ENCODE measurements at places on chromosomes 4 and X.

GRCh38 chrX:109281483-109282275 is 200.2 kb downstream of the GUCY2F start:
- no peak for DNase-seq

DNA sequence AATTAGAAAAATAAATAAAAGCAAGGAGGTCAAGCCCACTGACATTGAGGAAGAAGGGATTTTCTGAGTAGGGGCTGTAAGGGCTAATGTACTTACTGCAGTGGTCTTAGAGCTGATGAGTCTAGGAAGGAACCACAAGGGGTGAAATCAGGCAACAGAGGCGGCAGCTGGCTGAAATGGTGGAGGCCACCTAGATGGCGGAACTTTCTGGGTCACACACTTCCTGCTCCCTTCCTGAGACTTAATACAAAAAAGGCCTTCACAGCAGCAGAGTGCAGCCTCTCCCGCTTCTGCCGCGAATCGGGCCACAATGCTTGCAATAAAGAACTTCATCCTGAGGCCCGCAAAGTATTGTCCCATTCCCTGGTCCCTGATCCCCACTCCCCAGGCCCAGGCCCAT is 15.4 kb downstream of the SNX12 start:
- DNase-seq = no peak

GRCh38 chrX:3204606-3205005 is 141.8 kb downstream of the MXRA5 start:
- no peak for DNase-seq

GRCh38 chrX:136339702-136340101 is 38.9 kb downstream of the ADGRG4 start:
- DNase-seq = no peak

DNA sequence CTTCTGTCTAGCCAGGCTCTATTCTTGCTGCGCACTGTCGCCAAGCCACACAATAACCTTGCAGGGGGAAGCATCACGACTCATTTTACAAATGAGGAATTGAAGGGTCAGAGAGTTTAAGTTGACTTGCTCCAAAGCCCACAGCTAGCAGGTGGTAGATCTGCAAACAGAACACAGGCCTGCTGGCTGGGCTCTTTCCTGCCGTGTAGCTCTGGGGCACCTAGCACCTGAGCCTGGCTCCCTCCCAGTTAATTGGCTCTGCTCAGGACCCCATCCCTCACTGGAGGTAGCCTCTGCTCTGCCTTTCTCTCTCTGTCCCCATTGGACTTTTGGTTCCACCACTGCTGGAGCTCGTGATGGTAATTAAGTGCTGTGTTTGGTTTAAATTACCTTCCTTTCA is 98.5 kb downstream of the NSUN7 start:
- DNase-seq = no peak

DNA sequence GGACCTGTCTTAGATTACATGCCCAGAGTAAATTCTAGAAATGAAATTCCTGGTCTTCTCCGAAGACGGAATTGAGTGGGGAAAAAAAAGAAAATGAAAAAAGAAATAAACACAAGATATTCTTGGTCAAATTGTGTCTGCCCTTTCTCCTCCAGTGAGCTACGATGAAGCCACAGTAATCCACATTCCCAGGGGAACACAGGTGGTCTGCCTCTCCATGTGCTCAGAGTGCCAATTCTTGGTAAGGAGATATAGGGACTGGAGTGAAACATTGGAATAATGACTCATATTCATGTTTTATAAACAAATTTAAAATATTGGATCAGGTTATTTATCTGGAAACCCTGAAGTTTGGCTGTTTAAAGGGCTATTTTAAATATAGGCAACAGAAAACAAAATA is 54.2 kb upstream of the MGST2 start:
- DNase-seq = no peak

DNA sequence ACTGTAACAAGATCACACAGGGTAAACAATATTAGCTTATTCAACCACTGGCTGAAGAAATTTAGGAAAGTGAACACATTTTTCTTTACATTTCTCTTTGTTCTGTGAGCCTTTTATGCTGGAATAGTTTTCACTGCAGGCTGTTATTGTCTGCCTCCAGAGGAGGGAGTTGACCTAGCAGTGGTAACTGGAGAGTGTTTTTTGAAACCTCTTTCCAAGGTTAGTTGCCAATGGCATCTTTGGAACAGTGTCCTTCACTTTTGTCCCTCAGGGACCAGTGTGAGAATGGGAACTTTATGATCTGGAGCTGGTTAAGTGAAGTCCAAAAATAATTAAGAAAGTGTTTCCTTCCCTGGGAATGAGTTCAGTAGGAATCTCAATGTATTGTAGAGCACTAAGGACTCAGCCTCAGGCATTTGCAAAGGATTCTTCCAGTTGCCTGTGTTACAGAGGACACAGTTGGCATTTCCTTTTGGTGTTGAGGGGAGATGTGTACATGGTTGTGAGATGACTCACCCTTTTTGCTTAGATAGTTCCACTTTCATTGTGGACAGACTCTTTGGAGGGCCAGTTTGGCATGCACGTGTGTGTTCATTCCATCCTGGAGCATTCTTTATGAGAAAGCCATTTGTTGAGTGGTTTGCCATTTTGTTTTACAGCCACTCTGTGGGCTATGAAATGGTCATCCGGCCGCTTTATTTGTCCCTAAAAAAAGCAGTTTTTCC is 61.3 kb downstream of the AR start:
- DNase-seq = peak; percentile 67

DNA sequence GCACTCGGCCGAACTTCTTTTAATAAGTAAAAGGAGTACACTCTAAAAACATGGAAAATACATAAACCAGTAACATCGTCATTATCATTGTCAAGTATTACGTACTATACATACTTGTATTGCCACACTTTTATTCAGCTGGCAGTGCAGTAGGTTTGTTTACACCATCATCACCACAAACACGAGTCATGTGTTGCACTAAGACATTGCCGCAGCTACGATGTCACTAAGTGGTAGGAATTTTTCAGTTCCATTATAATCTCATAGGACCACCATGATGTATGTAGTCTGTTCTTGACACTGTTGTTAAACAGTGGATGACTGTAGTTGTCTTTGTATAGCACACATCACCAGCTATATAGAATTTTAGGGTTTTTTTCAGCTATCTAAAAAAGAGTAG is 48.0 kb upstream of the TMEM131L start:
- no peak for DNase-seq

DNA sequence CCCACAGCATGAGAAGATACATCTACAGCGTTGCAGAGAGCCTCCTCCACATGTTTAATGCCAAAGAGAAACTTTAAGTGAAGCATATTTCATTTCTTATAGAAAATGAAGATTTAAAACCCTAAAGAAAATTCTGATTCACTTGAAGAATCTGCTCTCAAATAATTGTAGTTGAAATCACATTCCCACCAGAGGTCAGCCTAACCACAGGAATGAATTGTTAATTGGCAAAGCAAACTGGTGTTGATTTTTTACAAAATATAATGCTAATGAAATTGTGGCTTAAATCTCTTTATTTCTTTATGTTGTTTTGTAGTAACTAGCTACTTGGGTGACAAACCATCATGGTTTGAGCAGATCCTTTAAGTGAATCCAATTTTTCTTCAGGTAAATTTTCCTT is 31.1 kb upstream of the WDR17 start:
- DNase-seq = peak; percentile 22

GRCh38 chr4:143406523-143406922 is 69.8 kb downstream of the GAB1 start:
- peak; percentile 15 for DNase-seq

- no peak for DNase-seq
Observed at GRCh38 chr4:67436742-67437141, 108.6 kb downstream of the CENPC start.

GRCh38 chr4:162878096-162878495 is 288.6 kb downstream of the NAF1 start:
- DNase-seq = no peak

GRCh38 chr4:102735582-102735981 is 25.2 kb downstream of the MANBA start:
- DNase-seq = no peak

DNA sequence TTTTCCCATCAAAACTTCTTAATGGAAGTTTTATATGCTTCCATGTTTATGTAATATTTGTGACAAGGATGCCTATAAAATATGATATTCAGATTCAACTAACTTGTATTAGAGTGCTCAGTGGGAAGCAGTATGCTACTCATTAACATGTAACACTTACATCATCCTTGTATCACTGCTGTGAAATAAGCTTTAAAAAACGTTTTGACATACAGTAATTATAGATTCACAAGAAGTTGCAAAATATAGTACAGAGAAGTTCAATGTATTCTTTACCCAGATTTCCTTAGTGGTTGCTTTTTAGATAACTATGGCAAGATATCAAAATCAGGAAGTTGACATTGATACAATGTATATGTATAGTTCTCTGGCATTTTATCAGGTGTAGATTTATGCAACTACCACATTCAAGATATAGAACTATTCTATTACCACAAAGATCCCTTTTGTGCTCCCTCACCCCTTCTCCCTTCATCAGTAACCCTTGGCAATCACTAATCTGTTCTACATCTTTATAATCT is 56.3 kb downstream of the DTHD1 start:
- no peak for DNase-seq

- DNase-seq = no peak
Observed at GRCh38 chr4:117512414-117512813, 427.0 kb upstream of the TRAM1L1 start.

GRCh38 chr4:41000356-41000755 is 214.0 kb downstream of the APBB2 start:
- DNase-seq = no peak

- DNase-seq = peak; percentile 19
Observed at GRCh38 chrX:109902665-109903064, 100.2 kb upstream of the TMEM164 start.

DNA sequence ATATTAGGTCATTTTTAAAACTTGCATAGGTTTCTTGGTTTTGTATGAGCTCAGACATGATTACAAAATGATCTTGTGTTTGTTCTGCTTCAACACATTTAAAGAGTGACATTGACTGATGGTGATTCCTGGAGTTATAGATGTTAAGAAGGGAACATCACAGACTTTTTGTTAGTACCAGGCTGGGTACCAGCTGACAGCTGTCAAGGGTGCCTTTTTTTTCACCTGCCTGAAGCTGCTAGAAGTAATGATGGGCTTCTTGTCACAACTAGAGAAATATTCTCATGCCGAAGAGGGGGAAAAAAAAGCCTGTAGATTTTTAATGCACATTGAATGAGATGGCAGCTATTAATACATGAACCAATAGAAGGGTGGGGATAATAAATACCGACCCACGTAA is 226.6 kb upstream of the TRAM1L1 start:
- no peak for DNase-seq

DNA sequence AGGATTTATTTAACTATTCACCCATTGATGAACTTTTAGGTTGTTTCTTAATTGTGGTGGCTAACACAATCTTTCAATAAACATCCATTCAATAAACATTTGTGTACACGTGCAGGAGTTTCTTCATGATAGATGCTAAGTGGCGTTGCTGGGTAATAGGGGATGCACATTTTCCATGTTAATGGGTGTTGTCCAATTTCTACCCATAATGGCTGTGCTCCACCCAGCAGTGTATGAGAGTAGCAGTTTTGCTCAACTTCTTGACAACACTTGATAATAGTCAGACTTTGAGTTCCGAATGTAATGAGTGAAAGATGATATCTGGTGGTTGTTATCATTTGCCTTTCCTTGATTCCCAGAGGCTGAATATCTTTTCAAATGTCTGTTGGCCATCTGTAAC is 104.7 kb downstream of the NHSL2 start:
- no peak for DNase-seq

- DNase-seq = peak; percentile 79
Observed at GRCh38 chr4:3203971-3204431, 45.0 kb upstream of the MSANTD1 start.

- no peak for DNase-seq
Observed at GRCh38 chr4:75786938-75787337, 62.6 kb downstream of the USO1 start.

DNA sequence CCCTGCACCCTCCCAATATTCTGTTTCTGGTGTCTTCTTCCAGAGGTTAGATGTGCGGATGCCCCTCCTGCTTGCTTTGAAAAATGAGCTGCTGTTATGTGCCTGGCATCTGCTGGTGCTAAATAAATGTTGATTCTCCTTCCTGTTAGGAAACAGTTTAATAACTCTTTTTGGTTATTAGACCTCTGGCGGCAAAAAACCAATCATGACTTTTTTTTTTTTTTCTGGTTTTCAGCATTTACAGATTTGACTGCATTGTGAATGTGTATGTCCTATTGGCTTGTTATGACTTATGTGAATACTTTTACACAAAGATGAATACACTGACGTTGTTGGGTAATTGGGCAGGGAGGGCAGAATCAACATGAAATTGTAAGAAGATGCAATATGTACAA is 13.6 kb upstream of the TMEM156 start:
- no peak for DNase-seq

DNA sequence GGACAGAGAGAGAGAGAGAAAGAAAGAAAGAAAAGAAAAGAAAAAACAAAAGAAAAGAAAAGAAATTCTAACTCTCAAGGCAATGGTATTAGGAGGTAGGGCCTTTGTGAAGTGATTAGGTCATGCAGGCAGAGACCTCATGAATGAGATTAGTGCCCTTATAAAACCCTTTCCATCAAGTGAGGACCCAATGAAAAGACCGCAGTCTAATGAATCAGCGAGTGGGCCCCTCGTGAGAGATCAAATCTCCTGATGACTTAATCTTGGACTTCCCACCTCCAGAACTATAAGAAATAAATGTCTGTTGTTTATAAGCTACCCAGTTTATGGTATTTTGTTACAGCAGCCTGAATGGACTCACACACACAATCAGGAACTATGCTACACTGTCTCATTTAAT is 16.9 kb downstream of the AASDH start:
- DNase-seq = no peak

DNA sequence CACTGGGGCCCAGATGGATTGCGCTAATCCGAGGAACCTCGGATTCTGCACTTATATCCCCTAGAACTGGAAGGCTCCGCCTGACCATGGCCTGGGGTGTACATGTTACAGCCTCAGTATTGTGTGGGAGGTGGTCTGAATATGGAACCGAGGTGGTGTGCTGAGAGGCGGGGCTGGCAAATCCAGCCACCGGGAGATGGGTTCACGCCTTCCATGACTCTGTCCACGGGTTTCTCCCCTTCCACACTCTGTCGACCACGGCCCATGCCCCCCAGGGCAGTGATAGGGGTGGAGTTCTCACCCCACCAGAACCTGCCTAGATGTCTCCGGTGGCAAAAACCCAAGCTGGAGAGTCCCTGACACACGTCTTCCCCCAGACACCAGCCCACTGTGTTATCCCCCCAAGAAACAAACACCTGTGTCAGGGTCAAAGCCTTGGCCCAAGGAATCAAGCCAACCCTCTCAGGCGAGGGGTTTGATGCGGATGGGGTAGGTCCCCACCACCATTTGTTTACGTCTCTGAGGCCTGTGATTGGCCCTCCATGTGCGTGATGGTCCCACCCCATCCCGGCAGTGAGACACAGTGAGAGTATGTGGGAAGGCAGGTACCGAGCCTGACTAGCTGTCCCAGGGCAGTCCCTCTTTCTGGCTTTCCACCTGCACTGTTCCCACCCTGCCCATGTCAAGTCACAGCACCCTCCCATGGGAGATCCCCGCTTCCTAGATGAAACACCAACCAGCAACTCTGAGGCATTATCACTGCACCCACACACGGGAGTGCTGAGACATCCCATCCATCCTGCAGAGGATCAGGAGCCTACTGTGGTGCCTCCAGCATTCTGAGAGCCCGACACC is 6.6 kb upstream of the LOC101059915 start:
- DNase-seq = no peak

GRCh38 chr4:139749338-139749737 is 83.7 kb downstream of the MGST2 start:
- DNase-seq = no peak

GRCh38 chr4:138845054-138845453 is 170.5 kb upstream of the NOCT start:
- DNase-seq = no peak

- DNase-seq = no peak
Observed at GRCh38 chrX:16604337-16604736, 45.6 kb upstream of the S100G start.

All from AG20443 (cell line).